Stimulated activated CD8-positive, alpha-beta memory T cell treated with anti-CD3 and anti-CD28 coated beads, Interleukin-4, amount 100 ng/mL, for 4 hours (primary cell): ENCODE measurements at places on chromosomes 11 and 22.

DNA sequence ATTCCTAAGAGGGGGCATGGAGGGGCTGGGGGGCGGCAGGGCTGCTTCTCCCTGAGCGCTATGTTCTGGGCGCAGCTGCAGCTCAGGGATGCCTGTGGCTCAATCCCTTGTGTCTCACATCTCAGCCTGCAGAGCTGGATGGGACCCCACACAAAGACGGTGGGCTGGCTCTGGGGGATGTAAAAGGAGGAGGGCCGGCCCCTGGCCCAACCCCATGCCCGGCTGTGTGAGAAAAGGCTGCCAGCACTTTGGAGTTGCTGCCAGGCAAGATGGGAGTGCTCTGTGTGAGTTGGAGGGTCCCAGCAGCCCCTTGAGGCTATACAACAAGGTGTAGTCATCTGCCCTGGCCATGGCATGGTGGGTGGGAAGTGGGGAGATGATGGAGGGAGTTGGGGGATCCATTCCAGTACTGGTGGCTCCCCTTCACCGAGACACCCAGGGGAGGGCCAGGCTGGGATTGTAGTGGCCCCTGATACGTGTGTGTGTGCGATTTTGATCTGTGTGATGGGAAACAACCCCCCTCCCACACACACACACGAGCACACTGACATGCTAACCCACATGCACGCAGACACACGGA, 1.3 kb upstream of the TBX10 start:
- no peak for DNase-seq

- no peak for DNase-seq
Measured at GRCh38 chr11:58845386-58845785, 882 bp upstream of the GLYATL2 start.

- no peak for DNase-seq
Measured at GRCh38 chr11:63937713-63938478, 906 bp upstream of the NAA40 start.

GRCh38 chr11:128343135-128343514, 244.2 kb downstream of the ETS1 start:
- DNase-seq, result no peak
